ENCODE measurements at places on chromosomes 13 and 19. TPM values are rescaled to one million over a fixed set of nuclear protein-coding genes. Genes with fewer than 3 reads are reported as not detected.

The NAPSA gene
- total RNA-seq, result not detected

The RFXANK gene
- total RNA-seq, result 92.5 TPM

The ZNF229 gene
- 9.5 TPM for total RNA-seq

The CCDC169 gene
- total RNA-seq, result 0.62 TPM

The SIGLEC14 gene
- not detected for total RNA-seq

The C19orf85 gene
- not detected for total RNA-seq

GRCh38 chr19:48967346-48968178 lies 2.5 kb downstream of the FTL start:
- peaks cover 31% of the 10 kb centered on the region for H3K4me1 ChIP-seq
- peak; percentile 42 for DNase-seq
- peaks cover 11% of the 10 kb centered on the region for H3K36me3 ChIP-seq
- no peaks in the 10 kb centered on the region for H3K27me3 ChIP-seq
- no peak overlapping the region for H3K27ac ChIP-seq
- H3K4me3 ChIP-seq, result no peak overlapping the region

- H3K27me3 ChIP-seq, result no peaks in the 10 kb centered on the region
- peak overlapping the region; percentile 87 for H3K27ac ChIP-seq
- no peak overlapping the region for H3K4me3 ChIP-seq
- peaks cover 24% of the 10 kb centered on the region for H3K36me3 ChIP-seq
- DNase-seq, result peak; percentile 83
These were observed 23.3 kb downstream of the PRR12 start for GRCh38 chr19:49614096-49614833.

- H3K4me3 ChIP-seq, result no peak overlapping the region
- no peaks in the 10 kb centered on the region for H3K27me3 ChIP-seq
- no peaks in the 10 kb centered on the region for H3K4me1 ChIP-seq
- no peaks in the 10 kb centered on the region for H3K36me3 ChIP-seq
- no peak overlapping the region for H3K27ac ChIP-seq
These were observed 26.5 kb downstream of the COMMD6 start for GRCh38 chr13:75511051-75511625.

DNA sequence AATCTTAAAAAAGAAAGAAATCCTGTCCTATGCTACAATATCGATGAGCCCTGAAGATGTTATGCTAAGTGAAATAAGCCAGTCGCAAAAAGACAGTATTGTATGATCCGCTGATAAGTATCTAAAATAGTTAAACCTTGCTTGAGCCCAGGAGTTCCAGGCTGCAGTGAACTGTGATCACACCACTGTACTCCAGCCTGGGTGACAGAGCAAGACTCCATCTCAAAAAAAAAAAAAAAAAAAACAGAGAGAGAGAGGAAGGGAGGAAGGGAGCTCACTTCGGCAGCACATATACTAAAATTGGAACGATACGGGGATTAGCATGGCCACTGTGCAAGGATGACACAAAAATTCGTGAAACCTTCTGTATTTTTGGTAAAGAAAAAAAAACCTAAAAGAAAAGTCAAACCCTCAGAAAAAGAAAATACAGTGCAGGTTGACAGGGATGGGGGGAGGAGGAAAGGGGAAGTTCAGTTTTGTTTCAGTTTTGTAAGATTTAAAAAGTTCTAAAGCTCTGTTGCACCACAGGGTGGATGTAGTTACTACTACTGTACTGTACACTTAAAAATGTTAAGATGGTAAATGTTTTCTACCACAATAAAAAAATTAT lies 8.4 kb downstream of the CLASRP start:
- DNase-seq, result no peak
- no peak overlapping the region for H3K4me3 ChIP-seq
- no peaks in the 10 kb centered on the region for H3K4me1 ChIP-seq
- H3K27ac ChIP-seq, result no peak overlapping the region
- H3K27me3 ChIP-seq, result no peaks in the 10 kb centered on the region
- peaks cover 12% of the 10 kb centered on the region for H3K36me3 ChIP-seq

DNA sequence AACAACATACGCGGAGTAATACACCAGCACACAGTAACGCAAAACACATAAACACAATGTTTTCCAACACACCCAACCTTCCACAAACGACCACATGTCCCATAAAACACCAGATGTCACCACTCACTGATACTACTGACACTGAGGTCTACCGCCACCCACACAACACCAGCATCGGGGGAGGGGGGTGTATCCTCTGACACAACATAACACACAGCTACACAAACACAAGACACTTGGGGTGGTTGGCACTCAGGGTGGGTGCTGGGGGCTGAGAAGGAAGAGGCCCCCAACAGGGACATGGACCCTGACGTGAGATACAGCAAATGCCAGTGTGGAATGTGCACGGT lies 1.5 kb upstream of the KCNN4 start:
- no peak overlapping the region for H3K27ac ChIP-seq
- no peaks in the 10 kb centered on the region for H3K27me3 ChIP-seq
- H3K36me3 ChIP-seq, result no peaks in the 10 kb centered on the region
- no peak overlapping the region for H3K4me3 ChIP-seq
- DNase-seq, result no peak

DNA sequence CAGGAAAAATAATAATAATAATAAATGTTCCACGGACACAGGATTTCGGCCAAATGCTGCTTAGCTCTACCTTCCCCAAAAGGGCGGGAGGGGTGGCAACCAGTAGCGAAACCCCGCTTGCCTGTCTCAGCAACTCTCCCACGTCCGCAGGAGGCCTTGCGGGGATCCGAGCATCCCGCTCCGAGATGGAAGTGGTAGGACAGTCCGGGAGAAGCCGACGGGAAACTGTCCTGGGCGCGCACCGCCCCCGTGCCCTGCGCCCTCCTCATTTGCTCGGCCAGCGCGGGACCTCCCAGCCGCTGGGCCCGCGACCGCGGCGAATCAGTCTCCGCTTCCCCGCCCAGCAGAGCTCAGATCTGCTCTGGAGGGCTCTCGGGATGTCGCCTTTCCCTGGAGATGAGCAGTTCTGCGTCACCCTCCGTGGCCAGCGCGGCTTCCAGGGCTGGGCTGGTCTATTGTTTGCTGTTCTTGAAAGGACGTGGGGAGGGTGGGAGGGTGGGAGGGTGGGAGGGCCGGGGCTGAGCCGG lies 48.9 kb upstream of the PABPC3 start:
- peak overlapping the region; percentile 61 for H3K4me3 ChIP-seq
- no peaks in the 10 kb centered on the region for H3K36me3 ChIP-seq
- DNase-seq, result peak; percentile 26
- H3K27me3 ChIP-seq, result peaks cover 16% of the 10 kb centered on the region
- peaks cover 6% of the 10 kb centered on the region for H3K4me1 ChIP-seq
- H3K27ac ChIP-seq, result no peak overlapping the region

DNA sequence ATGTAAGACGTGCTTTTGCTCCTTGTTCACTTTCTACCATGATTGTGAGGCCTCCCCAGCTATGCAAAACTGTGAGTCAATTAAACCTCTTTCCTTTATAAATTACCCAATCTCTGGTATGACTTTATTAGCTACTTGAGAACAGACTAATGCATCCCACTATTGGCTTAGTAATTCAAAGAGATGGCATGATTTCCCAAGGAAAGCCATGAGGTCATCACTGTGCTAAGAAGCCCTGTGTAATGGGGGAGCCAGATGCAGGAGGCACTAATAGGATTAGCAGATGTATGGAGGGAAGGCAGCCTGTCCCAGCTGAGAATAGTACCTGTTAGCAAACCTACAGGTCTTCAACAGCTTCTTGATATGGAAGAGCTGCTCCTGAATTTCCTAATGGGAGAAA lies 38.1 kb downstream of the RUBCNL start:
- H3K36me3 ChIP-seq, result no peaks in the 10 kb centered on the region
- H3K4me1 ChIP-seq, result no peaks in the 10 kb centered on the region
- H3K4me3 ChIP-seq, result no peak overlapping the region
- H3K27me3 ChIP-seq, result peaks cover 37% of the 10 kb centered on the region
- H3K27ac ChIP-seq, result no peak overlapping the region
- no peak for DNase-seq

DNA sequence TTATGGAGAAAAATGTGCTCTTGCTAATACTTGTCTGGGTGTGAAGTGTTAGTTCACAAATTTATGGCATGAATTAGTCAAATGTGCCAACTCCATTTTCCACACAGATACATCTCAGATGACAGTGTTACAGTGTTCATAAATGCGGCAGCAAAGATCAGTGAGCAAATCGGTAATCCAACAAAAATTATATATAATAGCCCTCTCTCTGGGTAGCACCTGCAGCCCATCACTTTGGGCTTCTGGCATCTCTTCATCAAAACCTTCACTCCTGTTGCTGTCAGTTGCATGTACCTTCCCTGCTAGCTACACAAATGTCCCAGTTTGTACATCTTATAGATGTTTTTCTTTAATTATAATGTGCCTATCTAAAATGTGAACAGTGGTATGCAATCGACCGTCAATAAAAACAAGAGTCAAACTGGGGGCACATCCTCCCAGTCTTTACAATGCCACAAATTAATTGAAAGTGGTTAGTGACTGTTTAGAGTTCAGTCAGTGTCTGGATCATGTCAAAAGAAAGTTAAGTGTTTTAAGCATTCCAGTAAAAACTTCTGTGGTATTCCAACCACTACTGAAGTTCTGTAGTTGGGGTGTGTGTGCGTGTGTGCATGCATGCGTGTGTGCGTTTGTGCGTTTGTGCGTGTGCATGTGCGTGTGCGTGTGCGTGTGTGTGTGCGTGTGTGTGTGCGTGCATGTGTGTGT lies 448.9 kb downstream of the DCT start:
- H3K4me1 ChIP-seq, result no peaks in the 10 kb centered on the region
- DNase-seq, result no peak
- H3K27me3 ChIP-seq, result no peaks in the 10 kb centered on the region
- no peak overlapping the region for H3K27ac ChIP-seq

DNA sequence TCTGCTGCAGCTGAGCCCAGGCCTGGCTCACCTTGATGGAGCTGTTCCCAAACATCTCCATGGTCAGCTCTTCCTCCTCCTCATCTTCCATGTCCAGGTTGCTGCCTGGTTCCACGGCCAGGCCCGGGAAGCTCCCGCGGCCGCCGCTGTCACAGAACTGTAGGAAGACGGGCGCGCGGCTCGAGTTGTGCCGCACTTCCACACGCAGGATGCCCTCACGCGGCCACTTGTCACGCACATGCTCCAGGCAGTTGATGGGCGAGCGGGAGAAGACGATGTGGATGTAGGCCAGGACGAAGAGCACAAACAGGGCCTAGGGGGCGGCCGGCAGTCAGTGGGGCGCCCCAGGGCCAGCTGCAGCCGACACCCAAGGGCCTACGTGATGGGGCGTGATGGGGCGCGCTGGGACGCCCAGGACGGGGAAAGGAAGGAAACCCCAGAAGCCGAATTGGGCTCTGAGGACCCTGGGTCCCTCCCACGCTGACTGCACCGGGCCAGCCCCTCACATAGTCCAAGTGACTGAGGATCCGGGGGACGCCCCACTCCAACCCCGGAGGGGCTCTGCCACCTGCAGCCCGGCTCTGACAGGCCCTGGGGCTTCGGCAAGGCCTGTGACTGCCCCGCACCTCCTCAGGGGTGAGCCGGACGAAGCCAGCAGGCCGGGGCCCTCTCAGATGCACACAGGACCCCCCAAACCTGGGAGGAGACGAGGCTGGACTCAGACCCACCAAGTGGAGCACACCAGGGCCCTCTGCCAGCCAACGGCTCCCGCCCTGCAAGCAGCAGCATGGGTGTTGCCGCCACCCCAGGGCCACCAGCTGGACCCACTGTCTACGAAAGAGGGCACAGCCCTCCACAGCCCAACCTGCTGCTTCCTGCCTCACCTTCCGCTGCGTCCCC lies 6.5 kb downstream of the TMEM259 start:
- no peak overlapping the region for H3K27ac ChIP-seq
- no peak overlapping the region for H3K4me3 ChIP-seq
- no peak for DNase-seq

- H3K36me3 ChIP-seq, result no peaks in the 10 kb centered on the region
- peak; percentile 10 for DNase-seq
- H3K27me3 ChIP-seq, result no peaks in the 10 kb centered on the region
These were observed 199.1 kb downstream of the DCT start for GRCh38 chr13:94280349-94280748.

GRCh38 chr13:36665630-36666029 lies 8.2 kb upstream of the SERTM1 start:
- H3K36me3 ChIP-seq, result no peaks in the 10 kb centered on the region
- H3K4me1 ChIP-seq, result no peaks in the 10 kb centered on the region
- H3K4me3 ChIP-seq, result no peak overlapping the region
- DNase-seq, result no peak

- H3K36me3 ChIP-seq, result no peaks in the 10 kb centered on the region
- no peak for DNase-seq
- H3K4me3 ChIP-seq, result no peak overlapping the region
- no peaks in the 10 kb centered on the region for H3K27me3 ChIP-seq
These were observed 400.5 kb upstream of the PCDH9 start for GRCh38 chr13:67630640-67631039.

DNA sequence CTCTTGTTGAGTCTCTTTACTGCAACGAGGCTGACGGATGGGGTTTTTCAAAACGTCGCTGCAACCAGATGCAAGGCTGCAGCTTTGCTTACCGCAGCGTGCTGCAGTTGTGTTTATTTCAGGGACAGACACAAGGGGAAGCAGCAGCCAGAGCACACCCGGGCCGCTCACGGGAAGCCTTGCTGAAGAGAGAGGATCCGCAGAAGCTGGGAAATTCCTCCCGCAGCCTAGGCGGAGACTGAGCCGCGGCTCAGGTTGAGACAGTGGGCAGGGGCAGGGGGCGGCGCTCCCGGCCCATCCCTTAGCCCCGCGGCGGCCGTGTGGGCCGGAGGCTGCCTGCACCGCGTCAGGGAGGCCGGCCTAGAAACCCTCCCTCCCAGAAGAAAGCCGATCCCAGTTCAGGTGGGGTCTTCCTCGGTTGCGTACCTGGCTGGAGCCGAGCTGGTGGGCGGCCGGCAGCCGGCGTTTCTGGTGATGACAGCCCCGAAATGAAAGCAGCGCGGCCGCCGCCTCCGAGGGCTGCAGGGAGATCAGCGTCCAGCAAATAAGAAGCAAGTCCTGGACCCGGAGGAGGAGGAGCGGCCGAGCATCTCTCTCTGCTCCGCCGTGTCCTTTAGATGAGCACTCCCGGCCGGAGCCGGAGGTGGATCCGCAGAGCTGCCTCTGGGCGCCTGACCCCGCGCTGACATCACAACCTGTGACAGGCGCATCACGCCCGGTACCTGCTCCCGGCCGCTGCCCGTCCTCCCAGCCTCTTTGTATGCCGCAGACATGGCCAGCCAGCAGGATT lies at the start of gene FRY:
Gene FRY (plus strand): TSS at position 750 of the 790 bp plus-strand sequence. CDS start 22 bp downstream, at position 772.
- H3K4me3 ChIP-seq, result peak within 1 kb of the TSS; percentile 75
- H3K4me1 ChIP-seq, result peaks cover 3% of the 10 kb centered on the region
- DNase-seq, result peak; percentile 48
- no peaks in the 10 kb centered on the region for H3K36me3 ChIP-seq

All from astrocyte (in vitro differentiated cells and primary cell).